Activated CD8-positive, alpha-beta memory T cell treated with anti-CD3 and anti-CD28 coated beads for 24 hours (primary cell): ENCODE measurements at places on chromosomes 16 and 17.

DNA sequence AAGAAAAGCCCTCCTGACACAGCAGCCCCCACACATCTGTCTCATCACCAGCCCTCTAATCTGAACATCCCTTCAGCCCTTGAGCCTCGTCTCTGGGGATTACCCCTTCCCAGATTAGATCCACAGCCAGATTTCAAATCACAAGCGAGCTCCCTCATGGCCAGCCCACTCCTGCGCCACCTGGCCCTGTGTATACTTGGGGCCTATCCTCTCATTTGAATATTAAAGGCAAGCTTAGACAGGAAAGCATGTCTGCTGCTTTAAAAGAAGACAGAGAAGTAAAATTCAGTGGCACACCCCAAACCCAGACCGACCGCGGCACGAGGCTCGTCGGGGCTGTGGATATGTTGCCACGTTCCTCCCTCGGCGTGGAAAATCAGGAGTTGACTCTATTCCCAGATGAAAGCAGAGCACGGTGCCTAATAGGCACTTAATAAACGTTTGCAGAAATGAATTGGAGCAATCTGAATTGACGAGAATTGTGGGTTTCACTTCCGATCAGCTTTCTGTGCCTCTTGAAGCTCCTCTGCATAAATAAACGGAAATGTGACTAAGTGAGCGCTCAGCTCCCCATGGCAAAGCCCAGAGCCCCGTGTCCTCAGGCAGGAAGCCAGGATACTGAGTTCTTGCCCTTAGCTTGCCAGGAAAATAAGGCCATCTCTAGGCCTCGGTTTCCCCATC, 108.0 kb downstream of the CCDC182 start:
- no peak for DNase-seq

DNA sequence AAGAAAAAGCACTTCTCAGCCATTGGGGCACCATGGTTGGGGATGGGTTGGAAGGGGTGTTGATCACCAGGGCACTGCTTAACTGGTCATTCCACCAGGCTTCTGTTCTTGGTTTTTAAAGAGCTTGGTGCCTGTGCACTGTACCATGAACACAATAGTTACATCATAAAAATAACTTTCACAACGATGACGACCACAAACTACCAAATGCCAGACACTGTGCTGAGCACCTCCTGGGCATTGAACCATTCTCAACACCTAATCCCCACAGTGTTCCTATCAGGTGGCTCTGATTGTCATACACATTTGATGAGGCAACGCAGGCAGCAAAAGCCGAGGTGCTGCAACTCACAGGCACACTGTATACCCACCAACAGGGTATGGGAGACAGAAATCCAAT, 208.0 kb downstream of the FOXL1 start:
- no peak for DNase-seq

DNA sequence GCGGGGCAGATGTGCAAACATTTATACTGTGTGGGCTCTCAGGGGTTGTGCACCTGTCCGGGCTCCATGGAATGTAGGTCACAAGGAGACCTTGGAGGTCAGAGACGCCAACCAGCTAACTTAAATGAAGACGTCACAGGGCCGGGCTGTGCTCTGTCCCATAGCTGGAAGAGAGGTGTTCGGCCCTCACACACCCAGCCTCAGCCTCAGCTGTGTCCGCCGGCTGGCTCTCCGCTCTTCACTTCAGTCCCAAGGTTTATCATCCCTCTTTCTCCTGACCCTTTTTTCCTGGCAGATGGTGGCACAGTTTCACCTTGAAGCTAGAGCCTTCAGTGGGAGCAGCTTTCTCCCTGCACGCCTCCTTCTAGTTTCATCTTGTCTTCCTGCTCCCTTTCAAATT, 6.0 kb upstream of the RBFOX3 start:
- no peak for DNase-seq

DNA sequence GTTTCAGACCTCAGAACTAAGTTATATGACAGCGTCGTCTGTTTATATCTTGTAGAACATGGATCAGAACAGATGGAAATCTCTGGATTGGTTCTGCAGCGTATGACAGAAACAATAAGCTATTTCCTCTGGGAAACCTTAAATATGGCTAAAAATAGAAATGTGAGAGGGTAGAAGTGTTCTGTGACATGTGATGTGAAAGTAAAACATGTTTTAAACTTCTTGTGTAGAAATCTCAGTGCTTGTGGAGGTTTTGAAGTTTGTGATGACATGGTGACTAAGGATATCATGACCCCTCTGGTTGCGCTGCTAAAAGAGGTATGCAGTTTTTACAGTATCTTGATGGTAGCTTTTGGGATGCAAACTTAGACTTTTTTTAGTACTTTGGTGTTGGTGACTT, 2.8 kb downstream of the HEATR3 start:
- DNase-seq, result no peak

- no peak for DNase-seq
Observed at GRCh38 chr17:47695429-47696376, 1.7 kb downstream of the TBKBP1 start.

DNA sequence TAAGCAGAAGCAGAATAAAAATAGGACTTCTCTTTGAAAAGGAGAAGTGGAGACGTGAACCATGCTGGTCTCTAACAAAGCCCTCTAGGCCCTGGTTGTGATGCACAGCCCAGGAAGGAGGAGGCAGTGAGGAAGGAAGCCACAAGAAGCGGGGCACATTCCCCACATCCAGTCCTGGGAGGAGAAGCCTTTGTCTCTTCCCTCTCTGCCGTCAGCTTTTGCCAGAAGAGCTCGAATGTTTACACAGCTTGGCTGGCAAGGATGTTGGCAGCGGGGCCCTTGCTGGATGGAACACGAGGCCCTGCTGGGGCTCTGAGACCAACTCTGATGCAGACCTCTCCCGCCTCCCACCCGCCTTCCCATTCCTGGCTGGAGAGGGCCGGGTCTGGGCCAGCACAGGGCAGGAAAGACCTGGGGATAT, 91.3 kb downstream of the MAF start:
- no peak for DNase-seq

DNA sequence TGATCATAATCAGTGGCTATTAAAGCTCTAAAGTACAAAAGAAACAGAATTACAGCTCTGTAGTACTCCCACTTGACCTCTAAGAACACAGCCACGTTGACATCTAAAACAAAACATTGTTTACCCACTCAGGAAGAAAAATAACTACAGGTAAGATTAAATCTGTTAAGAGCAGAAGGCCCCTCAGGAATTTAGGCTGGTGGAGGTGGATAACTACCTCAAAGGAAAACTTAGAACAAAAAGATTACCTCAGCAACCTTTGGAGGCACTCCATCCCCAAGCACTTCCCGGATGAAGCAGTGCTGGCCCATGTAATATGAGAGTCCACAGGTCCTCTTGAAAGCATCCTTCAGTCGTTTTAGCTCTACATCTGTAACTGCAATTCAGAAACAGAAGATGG, 46.7 kb downstream of the USP32 start:
- DNase-seq, result no peak

- DNase-seq, result no peak
Observed at GRCh38 chr16:67202426-67202825, 3.5 kb downstream of the ELMO3 start.

DNA sequence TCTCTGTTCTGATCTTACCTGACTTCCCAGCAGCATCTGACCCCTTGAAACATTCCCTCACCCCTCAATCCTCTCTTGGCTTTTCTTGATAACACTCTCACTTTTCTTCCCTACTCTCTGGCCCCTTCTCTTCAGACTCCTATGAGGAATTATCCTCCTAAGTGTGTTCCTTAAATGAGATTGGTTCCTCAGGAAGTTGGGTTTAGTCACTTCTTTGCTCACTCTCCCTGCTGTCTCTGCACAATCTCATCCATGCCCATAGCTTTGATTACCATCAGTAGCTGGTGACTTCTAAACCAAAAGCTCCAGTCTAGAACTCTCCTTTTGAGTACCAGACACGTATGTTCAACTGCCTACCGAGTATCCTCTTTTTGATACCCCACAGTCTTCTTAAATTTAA, 13.0 kb downstream of the MED24 start:
- no peak for DNase-seq

DNA sequence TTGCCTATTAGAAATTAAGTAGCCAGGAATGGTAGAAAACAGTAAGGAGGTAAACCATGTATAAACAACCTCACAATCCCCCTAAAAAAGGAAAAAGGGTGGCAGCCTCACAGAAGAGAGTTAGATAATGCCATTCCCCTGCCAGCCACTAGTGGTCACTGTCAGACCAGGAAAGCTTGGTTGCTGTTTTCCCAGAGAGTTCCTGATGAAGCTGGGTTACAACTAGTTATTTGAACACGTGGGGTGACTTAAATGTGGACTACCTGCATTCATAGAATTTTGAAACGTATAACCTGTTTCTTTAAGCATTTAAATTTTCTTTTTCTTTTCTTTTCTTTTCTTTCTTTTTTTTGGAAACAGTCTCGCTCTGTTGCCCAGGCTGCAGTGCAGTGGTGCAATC, 5.8 kb downstream of the GPRC5C start:
- DNase-seq, result no peak

GRCh38 chr17:40452921-40453378, 9.7 kb downstream of the IGFBP4 start:
- DNase-seq, result no peak

DNA sequence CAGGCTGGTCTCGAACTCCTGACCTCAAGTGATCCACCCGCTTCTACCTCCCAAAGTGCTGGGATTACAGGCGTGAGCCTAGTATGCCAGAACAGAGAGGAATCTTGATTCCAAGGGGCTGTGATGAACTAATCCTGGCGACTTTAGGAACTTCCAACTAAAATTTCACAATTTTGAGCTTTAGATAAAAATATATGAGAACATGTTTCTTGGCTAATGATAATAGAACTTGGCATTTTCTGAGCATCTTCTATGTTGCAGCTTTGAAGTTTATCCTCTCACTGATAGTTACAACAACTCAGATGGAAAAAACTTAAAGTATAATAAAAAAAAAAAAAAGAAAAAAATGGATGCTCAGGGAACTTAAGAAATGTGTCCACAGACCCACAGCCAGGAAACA, 69.8 kb upstream of the WSCD1 start:
- no peak for DNase-seq

- DNase-seq, result no peak
Observed at GRCh38 chr16:52549011-52549692, 2.2 kb upstream of the TOX3 start.

GRCh38 chr16:11520442-11520841, 66.3 kb downstream of the LITAF start:
- DNase-seq, result no peak

- DNase-seq, result no peak
Observed at GRCh38 chr16:11501632-11502031, 85.1 kb downstream of the LITAF start.

DNA sequence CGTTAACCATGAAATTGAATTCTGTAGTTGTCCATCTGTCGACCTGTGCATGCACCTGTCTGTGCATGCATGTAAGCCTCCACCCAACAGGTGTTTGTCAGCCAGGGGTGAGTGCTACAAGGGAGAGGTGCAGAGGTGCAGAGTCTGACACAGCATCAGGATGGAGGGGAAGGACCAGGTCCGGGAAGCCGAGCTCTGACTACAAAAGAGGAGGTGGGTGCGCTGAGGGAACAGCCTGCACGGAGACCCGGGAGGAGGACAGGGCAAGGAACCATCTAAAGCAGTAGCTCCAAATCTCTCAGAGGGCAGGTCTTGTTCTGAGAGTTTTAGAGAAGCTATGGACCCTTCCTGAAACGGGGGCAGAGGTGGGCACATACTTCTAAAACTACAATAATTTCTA, 54.1 kb downstream of the B9D1 start:
- no peak for DNase-seq

- DNase-seq, result no peak
Observed at GRCh38 chr16:27645396-27645795, 95.5 kb downstream of the KATNIP start.

GRCh38 chr16:58393138-58393504, 850 bp downstream of the GINS3 start:
- DNase-seq, result no peak

DNA sequence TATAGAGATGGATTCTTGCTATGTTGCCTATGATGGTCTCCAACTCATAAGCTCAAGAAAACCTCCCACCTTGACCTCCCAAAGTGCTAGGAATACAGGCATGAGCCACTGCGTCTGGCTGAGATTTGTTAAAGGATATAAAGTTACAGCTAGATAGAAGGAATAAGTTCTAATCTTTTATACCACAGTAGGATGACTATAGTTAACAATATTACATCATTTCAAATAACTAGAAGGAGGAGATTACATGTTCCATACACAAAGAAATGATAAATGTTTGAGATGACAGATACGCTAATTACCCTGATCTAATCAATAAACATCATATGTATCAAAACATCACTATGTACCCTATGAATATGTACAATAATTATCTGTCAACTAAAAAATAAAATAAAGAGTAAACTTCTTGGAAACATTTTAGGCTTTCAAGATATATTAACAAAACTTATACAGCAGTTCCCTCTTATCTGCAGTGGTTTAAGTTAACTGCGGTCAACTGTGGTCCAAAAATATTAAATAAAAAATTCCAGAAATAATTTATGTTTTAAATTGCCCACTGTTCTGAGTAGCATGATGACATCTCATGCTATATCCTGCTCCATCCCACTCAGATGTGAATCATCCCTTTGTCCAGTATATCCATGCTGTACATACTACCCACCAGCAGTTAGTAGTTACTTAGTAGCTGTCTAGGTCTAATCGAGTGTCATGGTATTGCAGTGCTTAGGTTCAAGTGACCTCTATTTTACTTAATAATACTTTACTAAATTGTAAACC, 129.2 kb upstream of the NACA2 start:
- DNase-seq, result no peak

GRCh38 chr17:50462446-50462845, 6.2 kb downstream of the CHAD start:
- no peak for DNase-seq

DNA sequence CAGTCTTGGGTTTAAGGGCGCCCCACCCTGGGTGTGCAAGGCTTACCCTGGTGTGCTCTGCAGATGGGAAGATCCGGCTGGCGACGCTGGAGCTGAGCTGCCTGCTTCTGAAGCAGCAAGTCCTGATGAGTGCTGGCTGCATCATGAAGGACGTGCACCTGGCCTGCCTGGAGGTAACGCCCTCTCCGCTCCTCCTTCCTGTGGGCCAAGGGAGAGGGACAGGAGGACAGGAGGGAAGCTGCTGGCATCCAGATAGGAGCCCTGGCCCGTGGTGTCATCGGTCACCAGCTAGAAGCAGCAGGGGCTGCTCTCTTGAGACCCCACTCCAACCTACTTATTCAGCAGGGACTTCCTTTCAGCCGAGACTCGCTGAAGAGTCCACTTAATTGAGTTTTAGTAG, 97.8 kb downstream of the CLEC16A start:
- no peak for DNase-seq

DNA sequence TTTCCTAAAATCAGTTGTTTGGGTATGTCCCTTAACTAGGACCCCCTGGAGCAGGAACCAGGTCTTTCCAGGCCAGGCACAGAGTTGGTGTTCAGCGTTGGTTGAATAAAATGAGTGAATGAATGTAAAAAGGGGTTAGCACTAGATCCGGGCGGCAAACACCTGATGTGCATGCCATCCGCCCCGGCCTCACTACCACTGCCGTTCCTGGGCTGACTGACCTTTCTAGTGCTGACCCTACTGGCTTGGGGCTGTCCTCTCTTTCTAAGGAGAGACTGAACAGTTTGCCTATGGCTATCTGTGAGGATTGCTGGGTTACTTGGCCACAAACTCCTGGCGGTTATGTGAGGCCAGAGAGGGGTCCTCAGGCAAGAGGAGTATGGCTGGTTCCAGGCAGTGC, 10.1 kb upstream of the PHF12 start:
- no peak for DNase-seq
